ENCODE measurements at places on chromosomes 13 and 19.

DNA sequence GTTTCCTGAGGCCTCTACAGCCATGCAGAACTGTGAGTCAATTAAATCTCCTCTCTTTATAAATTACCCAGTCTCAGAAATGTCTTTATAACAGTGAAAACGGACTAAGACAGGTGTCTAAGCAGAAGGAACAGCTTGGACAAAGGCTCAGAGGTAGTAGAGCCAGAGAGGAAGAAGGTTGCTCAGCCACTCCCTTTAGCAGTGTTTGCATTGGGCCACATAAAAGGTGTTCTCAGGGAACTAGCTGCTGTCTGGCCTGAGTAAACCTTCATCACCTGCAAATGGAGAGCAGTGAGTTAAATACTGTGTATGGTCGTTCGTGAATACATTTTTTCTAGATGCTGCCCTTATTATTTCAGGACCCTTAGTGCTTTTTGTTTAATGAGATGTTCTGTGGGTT, 383.4 kb downstream of the EFNB2 start:
- no peak for DNase-seq

DNA sequence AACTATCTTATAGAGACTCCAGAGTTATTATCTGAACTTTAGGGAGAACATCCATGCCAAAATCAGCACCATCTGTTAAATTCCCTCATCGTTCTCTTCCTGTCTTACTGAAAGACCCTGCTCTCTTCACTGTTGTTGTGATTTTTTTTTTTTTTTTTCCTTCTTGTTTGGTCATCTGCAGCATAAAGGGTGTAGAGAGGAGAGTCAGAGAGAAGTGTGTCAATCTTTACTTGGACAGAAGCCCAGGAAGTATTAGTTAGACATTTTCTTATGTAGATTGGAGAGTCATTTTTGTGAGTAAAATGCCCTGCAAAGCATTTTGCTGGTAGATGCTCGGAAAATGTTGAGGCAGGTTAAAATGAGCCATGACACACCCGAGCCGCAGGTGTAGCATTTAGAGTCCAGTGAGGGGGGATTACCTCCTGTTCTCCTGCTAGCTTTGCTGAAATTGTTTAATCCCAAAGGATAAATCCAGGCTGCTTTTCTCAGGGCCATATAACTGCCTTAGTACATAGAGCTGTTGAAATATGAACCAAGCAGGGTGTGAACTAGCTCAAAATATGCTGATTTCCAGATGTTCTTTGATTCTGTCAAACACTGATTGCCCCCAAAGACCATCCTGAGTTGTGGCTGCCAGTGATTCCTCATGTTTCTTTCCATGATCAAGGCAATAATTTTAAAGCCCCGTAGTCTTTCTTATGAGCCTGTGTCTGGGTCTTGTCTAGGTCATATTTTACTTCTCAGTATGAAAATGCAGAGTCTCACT, 143.5 kb downstream of the DCT start:
- DNase-seq = no peak

- DNase-seq = no peak
Observed at GRCh38 chr19:33759356-33759755, 37.3 kb upstream of the KCTD15 start.

DNA sequence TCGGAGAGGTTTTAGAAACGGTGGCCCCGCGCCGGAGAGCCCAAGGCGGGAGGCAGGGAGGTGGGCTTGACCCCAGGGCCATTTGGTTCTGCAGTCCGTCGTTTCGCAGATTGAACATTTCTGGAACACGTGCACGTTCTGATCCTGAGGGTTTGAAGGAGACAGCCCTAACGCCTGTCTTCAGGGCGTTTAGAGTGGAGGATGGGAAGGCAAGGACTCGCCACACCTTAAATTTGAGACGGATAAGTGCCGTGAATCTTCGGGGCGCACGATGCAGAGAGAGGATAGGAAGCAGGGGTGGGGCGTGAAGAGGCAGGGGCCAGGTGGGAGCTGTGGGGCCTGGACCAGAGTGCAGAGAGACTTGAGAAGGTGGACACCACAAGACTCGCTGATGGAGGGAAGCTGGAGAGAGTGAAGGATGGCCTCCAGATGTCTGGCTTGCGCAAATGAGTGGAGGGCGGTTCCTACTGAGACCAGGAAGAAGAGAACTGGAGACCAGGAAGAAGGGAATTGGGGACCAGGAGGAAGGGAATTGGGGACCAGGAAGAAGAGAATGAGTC, 804 bp upstream of the MIER2 start:
- no peak for DNase-seq

DNA sequence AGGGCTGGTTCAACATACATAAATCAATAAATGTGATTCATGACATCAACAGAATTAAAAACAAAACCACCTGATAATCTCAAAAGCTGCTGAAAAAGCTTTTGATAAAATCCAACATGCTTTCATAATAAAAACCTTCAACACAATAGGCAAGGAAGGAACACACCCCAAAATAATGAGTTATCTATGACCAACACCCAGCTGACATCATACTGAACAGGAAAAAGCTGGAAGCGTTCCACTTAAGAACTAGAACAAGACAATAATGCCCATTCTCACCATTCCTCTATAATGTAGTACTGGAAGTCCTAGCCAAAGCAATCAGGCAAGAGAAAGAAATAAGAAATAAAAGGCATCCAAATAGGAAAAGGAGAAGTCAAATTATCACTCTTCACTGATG, 116.2 kb upstream of the FREM2 start:
- no peak for DNase-seq

DNA sequence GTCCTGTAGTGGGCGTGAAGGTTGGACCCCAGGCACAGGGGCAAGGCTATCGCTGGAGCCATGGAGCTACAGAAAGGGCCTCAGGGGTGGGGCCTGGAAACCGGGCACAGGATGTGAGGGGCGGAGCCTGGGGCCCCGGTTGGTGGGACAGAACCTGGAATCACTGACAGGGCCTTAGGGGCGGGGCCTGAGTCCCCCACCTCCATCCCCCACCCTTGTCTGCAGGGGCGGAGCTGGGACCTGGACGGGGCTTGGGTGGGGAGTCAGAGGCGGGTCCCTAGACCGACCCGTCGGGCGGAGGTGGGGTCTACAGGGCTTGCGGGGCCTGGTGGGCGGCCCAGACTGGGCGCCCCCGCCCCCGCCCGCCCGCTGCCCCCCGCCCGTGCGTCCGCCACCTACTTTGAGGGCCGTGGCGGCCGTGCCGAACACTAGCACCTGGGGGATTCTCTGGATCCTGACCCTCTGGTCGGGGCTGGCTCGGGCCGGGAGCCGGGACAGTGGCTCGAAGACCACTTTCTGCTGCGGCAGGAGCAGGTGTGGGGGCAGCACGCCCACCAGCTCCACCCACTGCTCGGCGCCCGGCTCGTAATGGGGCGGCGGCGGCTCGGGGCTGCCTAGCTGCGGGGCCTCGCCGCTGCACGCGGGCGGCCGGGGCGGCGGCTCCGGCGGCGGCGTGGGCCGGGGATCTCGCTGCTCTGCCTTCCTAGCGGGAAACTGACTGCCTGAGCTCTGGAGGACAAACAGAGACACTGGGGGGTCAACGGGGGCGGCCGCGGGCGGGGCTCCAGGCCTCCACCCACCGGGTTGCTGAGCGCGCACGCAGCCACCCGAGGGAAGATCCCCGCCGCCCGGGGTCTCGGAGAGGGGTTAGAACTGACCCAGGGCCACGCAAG, 26.3 kb downstream of the DCAF15 start:
- DNase-seq = no peak

DNA sequence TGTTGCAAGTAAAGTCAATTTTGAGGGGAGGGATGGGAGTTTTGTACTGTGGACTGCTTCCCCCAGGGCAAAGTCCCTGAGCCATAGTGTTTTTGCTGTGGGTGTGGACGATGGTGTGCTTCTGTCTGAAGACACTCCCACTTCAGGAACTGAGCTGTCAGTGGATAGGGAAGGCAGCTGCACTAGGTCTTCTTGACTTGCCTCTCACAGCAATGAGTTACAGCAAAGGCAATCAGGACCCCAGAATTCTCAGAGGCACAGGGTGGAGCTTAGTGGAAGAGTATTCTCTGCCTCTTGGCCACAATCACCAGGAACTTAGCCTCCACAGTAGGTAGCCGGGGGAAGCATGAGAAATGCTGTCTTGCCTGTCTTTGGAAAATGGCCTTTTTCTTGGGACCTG, 1416.6 kb upstream of the MIR17HG start:
- DNase-seq = no peak

DNA sequence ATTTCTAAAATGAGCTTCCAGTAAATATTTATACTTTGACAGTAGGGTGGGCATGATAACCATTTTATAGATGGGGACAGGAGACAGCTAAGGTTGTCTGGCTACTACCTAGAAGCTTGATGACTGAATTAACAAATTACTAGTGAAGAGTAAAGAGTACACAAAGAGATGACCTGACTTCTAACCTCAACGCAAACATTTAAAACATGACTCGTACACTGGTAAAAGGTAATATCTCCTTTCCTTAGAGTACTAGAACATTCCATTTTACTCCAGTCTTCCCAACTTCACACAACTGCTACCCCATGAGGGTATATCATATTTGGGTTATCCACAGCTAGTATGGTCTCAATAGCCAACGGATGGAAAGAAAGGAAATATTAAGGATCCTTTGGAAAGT, 258.9 kb downstream of the FOXO1 start:
- DNase-seq = no peak

DNA sequence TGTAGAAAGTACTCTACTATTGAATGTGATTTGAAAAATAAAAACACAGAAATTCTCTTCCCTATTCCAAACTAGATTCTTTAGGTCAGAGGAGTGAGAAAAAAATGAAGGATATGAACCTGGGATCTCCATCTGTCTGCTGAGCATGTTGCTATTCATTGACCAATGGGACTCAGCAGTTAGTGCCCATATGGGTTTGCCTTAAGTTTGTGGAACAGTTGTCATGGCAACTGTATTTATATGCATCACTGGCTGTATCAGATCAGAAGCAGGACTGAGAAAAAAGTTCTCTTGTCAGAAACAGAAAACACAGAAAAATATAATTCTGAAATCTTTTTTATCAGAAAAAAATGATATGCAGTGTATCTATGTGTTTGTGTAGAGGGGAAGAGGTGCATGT, 73.3 kb upstream of the ATXN8OS start:
- no peak for DNase-seq

DNA sequence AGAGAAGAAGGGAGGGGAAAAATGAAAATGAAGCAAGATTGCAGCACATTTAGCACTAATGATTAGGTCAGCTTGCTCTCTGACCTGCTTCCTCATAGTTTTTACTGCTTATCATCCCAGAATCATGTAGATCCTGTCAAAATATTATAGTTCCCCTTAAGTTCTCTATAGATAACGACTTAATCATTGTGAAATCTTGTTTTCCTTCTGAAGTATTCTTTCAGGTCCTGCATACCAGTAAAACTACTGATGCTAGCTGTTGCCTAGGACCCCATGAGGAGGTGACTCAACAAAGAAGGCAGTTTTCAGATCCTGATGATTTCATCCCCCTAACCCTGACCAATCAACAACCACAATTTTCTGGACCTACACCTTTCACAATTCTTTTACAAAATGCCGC, 1131.7 kb downstream of the SLITRK5 start:
- no peak for DNase-seq

- no peak for DNase-seq
Observed at GRCh38 chr13:23356368-23356767, 77.1 kb downstream of the SACS start.

GRCh38 chr19:21269813-21270212, 59.4 kb downstream of the ZNF708 start:
- no peak for DNase-seq

DNA sequence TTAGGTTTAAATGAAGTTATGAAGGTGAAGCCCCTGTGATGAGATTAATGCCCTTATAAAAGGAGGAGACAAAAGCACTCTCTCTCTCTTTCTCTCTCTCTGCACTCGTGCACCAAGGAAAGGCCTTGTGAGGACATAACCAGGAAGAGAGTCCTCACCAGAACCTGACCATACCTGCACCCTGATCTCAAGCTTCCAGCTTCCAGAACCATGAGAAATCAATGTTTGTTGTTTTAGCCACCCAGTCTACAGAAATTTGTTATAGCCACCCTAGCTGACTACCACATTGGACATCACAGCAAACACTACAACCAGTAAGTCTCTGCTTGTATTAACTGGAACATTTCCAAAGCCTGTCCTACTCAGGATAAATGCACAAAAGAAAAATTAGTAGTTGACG, 34.7 kb upstream of the WDFY2 start:
- DNase-seq = no peak

GRCh38 chr13:39257642-39258041, 219.4 kb downstream of the NHLRC3 start:
- no peak for DNase-seq

DNA sequence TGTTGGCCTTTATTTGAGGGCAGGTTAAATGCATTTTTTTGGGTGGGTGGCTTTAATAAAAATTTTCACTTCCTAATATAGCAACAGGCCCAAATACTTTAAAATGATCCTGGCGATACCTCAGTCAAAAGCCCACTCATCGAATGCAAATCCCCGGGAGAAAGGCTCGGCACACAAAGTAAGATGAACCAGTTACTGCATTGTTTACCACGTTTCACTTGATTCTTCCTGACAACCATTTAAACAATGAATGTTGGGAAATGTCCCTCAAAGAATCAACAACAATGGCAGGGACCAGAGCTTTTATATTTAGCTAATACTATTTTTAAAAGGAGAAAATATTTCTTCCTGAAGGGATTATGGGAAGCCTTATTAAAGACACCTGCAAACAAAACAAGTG, 187.7 kb downstream of the ABCC4 start:
- no peak for DNase-seq

GRCh38 chr19:41194157-41194552, 1.1 kb downstream of the CYP2S1 start:
- DNase-seq = no peak

GRCh38 chr13:113900646-113901045, 36.8 kb upstream of the GAS6 start:
- DNase-seq = no peak

DNA sequence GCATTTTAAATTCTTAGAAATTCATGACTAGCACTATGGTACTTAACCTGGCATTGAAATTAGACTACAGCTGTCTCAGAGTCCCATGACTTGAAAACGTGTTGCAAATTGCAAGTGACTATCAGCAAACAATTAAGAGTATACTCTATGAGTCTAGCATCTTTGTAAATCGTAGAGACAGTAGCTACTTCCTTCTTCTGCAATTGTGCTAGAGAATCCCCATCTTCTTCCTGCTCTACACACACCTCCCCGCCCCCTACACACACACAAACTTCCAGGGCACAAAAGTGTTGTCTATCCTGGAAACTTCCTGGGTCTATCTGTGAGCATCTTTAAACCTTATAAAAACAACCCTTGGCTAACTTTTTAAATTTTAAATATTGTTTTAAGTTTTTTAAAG, 35.2 kb upstream of the MIR17HG start:
- no peak for DNase-seq

GRCh38 chr13:102325321-102325720, 76.5 kb downstream of the FGF14 start:
- DNase-seq = no peak

DNA sequence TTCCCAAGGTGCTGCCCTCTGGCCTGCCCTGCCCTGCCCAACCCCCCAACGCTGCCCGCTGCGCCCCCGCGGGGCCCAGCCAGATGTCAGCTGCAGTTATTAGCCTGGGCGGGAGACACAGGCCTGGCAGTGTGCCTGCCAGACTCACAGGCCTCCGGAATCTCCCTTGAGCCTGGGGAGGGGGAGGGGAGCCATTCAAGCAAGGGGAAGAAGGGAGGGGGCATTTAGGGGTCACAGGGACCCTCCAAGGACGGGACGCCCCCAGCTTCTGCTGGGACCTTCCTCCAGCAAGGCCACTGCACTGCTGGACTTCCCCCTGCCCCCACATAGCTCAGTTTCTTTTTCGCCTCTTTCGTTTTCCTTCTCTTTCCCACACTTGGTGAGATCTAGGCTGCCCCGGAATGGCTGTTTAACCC, 2.6 kb upstream of the JUNB start:
- DNase-seq = peak; percentile 48
